ENCODE measurements at places on chromosomes 3 and 15.

DNA sequence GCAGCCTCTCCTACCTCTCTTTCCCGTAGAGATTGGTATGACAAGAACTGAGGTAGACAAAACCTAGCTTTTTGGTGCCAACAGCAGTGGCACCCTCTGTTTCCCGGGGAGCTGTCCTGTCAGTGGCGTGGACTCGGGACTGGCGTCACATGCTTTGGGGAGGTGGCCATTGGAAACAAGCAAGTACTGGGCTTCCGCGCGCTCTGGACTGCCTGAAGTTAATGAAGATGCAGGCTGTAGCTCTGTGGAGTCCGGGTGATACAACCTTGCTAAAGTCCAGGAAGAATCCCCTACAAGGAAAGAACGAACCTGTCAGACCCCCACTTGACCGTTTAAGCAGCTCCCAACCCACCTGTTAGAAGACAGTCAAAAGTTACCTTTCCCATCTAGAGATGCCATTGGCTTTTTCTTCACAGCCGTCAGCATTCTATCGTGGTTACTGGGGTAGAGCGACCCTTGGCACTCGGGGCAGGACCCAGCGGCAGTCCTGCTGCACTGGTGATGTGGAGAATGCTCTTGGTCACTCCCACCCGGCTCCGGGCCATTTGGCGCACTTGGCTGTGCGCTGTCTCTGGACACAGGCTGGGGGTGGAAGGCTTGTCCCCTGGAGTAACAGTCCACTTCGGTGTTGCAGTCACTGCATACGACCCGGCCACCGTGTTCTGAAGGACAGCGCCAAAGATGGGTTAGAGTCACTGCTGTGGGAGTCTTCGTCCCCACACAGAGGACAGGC lies 120.5 kb downstream of the LRIG1 start:
- no peak for DNase-seq

DNA sequence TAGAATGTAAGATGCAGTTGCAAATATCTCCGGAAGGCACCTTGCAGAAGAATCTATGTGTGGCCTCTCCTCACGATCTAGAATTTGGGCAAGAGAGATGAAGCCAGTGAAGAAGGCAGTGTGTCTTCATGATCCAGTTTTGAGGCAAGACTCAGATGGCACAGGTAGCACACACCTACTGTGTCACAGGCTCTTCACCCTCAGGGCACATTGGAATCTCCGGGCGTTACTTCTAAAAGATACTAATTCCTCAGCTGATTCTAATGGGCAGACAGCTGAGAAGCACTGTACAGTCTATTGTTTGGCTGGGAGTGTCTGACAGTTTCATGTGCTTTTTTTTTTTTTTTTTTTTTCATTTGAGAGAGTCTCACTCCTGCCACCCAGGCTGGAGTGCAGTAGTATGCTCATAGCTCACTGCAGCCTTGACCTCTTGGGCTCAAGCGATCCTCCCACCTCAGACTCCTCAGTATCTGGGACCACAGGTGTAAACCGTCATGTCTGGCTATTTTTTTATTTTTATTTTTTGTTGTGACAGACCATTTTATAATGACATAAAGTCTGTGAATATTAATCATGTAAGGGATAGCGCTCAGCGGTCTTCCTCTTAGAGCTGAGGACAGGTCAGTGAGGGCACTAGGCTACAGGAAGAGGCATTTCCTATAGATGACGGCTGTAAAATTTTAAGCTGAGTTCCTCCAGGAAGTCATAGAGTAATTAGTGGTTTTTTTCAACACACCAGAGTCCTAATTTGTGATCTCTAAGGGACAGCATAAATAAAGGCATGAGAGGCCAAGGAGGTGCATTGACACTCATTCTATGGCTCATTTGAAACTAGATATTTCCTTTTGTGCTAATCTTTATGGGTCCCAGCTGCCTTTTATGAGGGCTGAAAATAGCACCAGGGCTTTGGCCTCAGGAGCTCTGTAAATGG lies 4.0 kb downstream of the C3orf52 start:
- peak; percentile 74 for DNase-seq

- no peak for DNase-seq
Observed at GRCh38 chr3:158108445-158108985, 1.4 kb upstream of the RSRC1 start.

DNA sequence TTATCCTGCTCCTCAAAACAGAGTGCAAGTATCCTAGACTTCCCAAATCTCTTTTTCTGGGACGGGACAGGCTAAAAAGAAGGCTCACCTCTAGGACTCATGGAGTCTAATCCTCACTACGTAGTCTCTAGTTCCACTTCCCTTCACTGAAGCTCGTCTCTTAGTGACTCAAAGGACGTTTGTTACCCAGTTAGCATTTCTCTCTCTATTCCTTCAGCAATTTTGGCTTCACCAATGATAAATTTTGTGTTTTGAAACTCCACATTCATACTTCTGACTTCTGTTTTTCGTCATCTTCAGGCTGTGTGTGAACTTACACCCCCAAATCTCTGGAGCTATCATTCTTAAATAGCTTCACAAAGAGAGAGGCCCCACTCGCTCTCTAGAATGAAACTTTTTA lies 627.1 kb downstream of the NAALADL2 start:
- DNase-seq, result no peak

DNA sequence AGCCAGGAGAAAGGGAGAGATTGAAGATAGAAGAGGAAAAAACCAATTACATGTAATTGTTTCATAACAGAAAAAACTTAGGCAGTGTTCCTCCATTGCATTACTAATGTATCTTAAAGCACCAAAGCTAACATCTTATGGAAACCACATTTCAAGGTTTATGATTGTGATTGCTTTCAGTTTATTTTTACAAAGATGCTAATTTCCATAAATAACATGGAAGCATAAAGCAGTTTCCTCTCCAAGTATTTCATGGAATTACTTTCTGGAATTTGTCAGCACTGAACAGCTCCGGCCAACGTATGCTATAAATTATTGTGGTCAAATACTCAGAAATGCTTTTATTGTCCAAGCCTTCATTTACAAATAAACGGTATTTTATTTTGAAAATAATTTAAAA lies 11.6 kb downstream of the ADAMTSL3 start:
- no peak for DNase-seq

GRCh38 chr15:93358166-93359059 lies 269.4 kb upstream of the RGMA start:
- DNase-seq, result no peak

- no peak for DNase-seq
Observed at GRCh38 chr3:125151916-125152315, 60.6 kb downstream of the SLC12A8 start.

DNA sequence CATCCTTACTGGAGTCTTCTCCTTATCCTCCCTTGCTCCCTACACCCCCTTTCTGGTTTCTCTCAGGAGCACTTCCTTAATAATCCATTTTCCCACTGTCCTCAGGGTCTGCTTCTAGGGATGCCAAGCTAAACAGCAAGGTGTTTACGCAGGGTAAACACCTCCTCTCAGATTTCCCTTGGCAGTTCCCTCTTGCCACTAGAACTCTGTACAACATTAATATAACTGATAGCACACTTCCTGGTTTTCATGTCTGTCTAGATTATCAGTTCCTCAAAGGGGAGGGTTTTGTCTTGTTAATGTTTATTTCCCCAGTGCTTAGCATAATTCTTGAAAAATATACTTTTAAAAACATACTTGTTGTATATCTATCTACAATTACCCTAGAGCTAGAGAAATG lies 118.0 kb upstream of the SLC24A5 start:
- no peak for DNase-seq

- DNase-seq, result no peak
Observed at GRCh38 chr15:78201281-78202190, 32.8 kb downstream of the ACSBG1 start.

DNA sequence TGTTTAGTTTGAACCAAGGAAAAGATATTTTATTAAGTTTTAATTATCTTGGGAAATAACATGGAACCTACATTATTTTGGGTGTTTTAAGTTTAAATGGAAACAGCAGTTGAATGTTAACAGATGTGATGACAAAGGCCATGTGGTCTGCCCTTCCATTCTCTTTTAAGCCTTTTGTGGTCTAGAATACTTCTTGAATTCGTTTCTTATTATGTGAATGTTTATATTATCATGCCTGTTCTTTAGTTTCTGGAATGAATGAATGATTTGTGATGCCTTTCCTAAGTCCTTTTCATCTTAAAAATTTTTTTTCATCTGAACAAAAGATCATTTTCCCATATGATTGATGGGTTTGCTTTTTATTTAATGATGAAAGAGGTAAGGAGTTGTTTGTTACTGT lies 44.6 kb downstream of the SNRK start:
- no peak for DNase-seq

DNA sequence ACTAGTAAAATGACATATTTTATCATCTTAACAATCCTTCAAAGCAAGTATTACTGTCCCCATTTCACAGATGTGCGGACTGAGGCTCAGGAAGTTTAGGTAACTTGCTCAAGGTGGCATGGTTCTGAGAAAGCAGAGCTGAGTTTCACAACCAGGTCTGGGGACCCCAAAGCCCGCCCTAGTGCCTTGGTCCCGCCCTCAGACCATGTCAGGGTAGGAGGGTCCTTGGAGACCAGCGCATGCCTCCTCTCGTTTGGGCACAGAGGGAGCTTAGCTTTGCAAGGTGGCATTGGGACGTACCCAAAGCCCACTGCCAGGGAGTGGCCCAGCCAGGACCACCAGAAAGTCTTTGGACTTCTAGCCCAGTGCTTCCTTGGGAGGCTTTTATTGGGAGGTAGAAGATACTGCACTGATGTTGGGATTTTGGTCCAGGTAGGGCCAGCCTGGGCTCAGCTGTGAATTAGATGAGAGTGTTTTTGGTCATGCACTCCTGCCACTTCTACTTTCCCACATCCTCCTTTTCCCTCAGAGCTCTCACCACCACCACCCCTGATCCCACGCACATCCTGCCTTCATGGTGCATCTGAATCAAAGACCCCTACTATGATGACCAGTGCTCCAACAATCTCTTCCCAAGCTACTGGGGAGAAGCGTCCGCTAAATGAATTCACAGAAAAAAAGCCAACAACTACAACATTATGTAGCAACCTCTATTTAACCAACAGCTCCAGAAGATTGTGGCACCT lies 307.9 kb downstream of the TLE3 start:
- DNase-seq, result no peak

DNA sequence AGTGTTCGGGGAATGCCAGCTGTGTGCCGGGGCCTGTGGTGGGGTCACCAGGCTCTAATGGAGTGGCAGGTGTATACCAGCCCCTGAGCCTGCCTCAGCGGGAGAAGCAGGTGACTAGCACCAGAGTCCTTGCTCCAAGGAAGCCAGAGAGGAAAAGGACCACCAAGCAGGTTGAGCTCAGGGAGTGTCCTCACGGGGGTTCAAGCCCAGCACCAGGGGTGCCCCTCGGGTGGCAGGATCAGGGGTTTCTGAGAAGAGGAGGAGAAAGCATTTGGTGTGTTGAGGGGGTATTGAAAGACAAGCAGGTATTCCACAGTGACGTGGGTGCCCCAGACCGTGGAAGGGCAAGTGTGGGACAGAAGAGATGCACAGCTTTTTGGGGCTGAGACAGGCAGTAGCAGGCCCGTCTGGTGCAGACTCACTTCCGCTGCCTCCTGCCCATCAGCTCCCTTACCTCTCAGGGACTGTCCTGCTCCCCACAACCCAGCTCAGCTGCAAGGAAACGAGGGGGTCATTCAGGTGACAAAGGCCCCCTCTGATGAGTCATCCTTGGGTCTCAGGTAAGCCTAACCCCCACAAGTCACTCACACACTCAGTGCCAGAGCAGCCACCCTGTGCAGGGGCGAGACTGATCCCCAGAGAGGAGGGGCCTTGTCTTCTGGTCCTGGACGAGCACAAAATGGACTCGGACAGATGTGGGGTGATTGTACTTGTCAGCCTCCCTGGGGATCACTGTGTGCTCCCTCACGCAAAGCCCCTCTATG lies 21.4 kb upstream of the POC1A start:
- no peak for DNase-seq

DNA sequence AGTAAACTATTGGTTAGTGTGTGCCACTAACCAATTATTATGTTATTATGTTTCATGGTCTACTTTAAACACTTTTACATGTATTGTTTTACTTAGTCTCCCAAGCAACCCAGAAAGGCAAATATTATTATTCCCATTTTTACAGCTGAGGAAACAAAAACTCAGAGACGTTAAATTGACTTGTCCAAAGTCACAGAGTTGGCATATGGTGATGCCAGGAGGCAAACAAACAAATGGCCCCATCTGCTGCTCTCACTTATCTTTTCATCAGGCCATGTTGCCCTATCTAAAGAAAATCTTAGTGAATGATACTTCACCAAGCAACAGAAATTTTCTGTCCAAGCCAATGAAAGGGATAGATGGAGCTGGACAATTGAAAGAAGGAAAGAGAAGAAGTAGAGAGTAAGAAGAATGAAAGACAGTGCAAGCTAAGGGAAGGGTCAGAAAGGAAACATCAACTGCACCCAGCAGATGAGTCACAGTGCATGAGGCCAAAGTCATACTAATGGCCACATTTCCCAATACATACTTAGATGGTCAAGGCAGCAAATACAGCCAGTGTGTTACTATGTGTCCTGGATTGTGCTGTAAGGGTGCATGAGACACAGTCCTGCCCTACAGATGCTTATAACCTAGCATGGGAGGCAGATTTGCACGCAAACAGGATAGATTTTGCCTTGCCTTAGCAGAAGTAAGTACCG lies 266.9 kb downstream of the KCNMB2 start:
- DNase-seq, result no peak

- no peak for DNase-seq
Observed at GRCh38 chr15:85274315-85275050, 105.9 kb upstream of the AKAP13 start.

- no peak for DNase-seq
Observed at GRCh38 chr3:14392231-14392630, 10.2 kb upstream of the SLC6A6 start.

- peak; percentile 25 for DNase-seq
Observed at GRCh38 chr3:72150634-72151412, 365.9 kb upstream of the PROK2 start.

GRCh38 chr3:123295901-123296250 lies 94.1 kb downstream of the SEC22A start:
- DNase-seq, result no peak

DNA sequence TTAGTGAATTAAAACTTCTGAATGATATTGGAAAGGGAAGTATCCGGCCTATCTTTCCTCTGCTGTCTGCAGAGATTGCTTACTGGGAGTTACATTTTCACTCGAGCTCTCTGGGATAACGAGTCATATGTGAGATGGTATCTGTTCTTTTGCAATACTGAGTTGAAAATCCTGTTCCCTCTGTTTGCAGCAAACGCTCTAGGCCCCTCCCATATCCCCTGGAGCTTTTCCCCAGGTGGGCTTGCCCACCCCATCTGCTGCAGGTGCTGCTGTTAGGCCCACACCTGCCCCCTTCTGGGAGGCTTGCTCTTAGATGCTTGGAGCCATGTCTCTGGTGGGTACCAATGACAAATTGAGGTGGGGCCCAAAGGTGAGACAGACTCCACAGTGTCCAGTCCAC lies 42.7 kb upstream of the MTMR10 start:
- DNase-seq, result no peak

GRCh38 chr3:143590660-143591059 lies 257.6 kb downstream of the SLC9A9 start:
- DNase-seq, result no peak
